Stimulated activated CD8-positive, alpha-beta memory T cell treated with anti-CD3 and anti-CD28 coated beads, Interleukin-4, amount 100 ng/mL, for 24 hours (primary cell): ENCODE measurements at places on chromosomes 11 and 22.

- no peak for DNase-seq
These were observed 12.9 kb upstream of the ARHGAP42 start for GRCh38 chr11:100674212-100674611.

DNA sequence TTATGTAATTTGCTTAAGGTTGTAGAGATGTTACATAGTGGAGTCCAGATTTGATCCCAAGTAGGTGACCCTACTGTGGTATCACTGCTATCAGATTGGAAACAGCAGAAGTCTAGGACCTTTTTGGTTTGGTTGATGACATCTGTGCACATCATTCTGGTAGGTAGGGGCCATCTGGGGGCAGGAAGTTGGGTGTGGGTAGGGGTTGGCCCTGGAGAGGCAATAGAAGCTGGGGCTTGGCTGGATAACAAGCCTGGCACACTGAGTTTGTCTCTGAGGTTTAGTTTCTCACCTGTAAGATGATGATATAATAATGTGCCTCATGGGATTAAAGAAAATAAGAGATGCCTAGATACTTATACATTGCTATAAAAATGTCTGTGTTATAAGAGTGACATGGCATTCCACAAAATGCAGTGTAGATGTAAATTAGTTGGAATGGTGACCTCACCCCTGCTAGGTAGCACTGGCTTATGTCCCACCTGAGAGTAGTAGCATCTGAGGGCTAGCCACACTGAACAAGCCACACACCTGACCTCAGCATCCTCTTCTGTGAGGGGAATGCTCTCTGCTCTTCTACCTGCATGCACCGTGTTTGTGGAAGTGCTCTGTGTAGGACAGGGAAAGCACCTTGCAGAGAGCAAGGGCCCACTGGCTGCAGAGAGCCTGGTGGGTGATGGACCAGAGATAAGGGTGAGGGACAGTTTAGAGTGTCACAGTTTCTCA is 36.9 kb downstream of the PTPRJ start:
- DNase-seq, result no peak

GRCh38 chr11:131109790-131110189 is 193.5 kb upstream of the SNX19 start:
- no peak for DNase-seq

GRCh38 chr22:19806213-19807160 is 45.9 kb downstream of the TBX1 start:
- DNase-seq, result no peak

DNA sequence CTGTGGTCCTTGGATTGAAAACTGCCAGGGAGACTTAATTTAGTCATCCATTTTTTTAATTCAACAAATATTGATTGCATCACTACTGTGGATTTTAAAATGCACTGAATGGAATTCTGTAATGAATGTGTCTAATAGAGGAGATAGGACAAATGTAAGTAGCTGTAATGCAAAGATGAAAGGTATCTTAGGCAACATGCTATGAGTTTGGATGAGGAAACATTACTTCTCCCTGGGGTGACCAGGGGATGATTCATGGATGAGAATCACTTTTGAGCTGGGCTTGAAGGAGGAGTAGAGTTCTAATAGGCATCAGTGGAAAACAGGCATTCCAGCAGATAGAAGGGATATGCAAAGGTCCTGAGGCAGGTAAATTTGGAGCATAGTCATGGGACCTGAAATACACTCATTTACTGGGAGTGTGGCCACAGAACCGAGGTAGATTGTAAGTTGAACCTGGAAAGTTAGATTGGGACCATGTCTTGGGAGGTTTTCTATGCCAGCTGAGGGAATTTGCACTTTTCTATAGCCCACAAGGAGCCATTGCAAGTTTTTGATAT is 43.4 kb downstream of the PKNOX2 start:
- DNase-seq, result no peak

- no peak for DNase-seq
These were observed 560.8 kb downstream of the BRD1 start for GRCh38 chr22:49266561-49267519.

- no peak for DNase-seq
These were observed 30.9 kb upstream of the MPEG1 start for GRCh38 chr11:59243633-59244032.

DNA sequence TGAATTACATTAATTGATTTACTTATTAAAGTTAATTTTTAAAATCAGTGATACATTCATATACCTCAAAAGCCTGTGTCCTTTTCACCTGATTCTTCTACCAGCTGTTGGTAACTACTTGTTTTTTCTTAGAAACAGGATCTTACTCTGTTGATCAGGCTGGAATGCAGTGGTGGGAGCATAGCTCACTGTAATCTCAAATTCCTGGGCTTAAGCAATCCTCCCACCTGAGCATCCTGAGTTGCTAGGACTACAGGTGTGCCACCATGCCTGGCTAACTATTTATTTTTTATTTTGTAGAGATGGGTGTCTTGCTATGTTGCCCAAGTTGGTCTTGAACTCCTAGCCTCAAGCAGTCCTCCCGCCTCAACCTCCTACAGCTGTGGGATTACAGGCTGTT is 4.7 kb downstream of the TRIM44 start:
- no peak for DNase-seq

DNA sequence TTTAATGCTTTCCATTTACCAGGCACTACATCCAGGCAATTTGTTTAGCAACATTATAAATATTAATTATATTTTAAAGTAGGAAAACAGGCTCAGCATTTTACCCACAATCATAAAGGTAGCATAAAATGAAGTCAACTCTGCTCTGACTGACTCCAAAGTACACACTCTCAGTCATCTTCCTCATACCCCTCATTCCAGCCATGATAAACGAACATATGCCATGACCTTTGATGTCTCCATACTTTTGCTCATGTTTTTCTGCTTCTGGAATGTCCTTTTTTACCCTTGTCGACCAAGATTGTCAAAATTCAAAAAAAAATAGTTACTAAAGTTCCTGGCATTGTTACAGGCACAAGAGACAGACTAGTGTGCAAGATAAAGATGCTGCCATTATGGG is 77.7 kb upstream of the SOX6 start:
- DNase-seq, result no peak

GRCh38 chr11:81342966-81343365 is 1390.7 kb downstream of the FAM181B start:
- DNase-seq, result no peak

- peak; percentile 76 for DNase-seq
These were observed 51.9 kb upstream of the CLMP start for GRCh38 chr11:123246749-123247495.

DNA sequence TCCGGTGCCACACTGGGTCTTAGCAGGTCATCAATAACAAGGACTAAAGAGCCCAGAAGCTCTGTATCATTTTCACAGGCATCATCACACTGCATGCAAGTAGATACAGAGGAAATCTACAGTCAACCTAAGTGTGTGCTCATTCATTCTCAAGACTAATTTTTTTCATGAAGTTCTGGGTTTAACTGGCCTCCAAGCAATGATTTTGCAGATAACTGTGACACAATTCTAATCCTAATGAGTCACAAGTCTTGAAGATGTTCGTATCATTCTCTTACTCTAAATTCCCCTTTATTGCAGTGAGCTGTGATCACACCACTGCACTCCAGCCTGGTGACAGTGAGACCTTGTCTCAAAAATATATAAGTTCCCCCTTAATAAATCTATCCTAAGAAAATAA is 2.5 kb downstream of the OR52W1 start:
- DNase-seq, result no peak

- DNase-seq, result no peak
These were observed 520.2 kb downstream of the BRD1 start for GRCh38 chr22:49307481-49307830.
